ENCODE measurements at places on chromosomes 2 and 18. TPM values are rescaled to one million over a fixed set of nuclear protein-coding genes. Genes with fewer than 3 reads are reported as not detected.

GRCh38 chr2:190197143-190197720, 122.4 kb downstream of the HIBCH start:
- DNase-seq, result no peak
- H3K27me3 ChIP-seq, result no peaks in the 10 kb centered on the region
- H3K36me3 ChIP-seq, result no peaks in the 10 kb centered on the region
- no peak overlapping the region for H3K27ac ChIP-seq

GRCh38 chr2:236162031-236162845, 5.9 kb downstream of the GBX2 start:
- no peak overlapping the region for H3K27ac ChIP-seq
- no peak for DNase-seq
- no peaks in the 10 kb centered on the region for H3K36me3 ChIP-seq
- peaks cover 32% of the 10 kb centered on the region for H3K27me3 ChIP-seq

DNA sequence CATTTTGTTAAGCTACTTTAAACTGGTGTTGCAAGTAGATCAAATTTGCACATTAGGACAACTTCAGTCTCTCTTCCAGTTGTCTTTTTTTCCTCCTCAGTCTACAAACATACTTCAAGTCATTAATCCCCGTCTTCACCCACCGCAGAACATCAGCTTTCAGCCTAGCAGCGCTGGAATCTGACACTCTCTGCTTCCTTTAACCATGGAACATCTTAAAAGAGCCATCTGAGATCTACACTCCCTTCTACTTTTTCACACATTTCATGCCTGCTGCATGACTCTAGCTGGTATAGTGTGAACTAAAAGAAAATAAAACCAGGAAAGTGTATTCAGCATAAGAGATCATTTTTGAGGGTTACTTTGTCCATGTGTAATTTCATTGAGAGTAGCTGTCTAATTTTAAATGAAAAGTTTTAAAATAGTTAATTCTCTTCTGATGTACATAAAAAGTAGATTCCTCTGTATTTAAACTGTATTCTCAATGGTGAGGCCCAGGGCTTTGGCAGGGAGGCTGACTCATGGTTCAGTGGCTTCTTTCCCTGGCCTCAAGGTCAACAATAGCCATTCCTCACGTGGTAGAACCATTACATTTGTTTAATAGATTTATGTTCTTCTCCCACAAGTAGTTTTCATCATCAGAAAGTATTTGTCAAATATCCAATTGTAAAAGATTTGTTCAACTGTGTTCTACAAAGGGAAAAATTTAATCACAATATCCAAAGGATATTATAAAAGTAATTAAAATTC, 16.5 kb downstream of the SGPP2 start:
- peak; percentile 90 for DNase-seq
- no peak overlapping the region for H3K4me3 ChIP-seq
- peaks cover 5% of the 10 kb centered on the region for H3K4me1 ChIP-seq

DNA sequence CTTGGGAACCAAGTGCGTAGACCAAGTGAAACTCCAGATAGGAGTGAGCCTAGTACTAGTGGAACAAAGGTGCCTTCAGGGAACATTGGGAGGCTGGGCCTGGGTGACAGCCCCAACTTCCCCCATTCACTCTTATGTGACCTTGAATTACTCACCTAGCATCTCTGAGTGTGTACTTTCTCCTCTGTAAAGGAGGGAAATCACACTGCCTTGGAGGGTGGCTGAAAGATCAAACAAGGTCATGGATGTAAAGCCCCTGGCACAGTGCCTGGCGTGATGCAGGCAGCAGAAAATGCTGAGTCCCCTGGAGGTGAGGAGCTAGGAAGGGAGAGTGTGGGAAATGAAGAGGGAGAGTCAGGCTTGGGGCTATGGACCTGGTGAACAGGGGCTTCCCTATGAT, 45.9 kb downstream of the MARCO start:
- H3K36me3 ChIP-seq, result no peaks in the 10 kb centered on the region
- DNase-seq, result no peak
- no peaks in the 10 kb centered on the region for H3K4me1 ChIP-seq
- H3K27me3 ChIP-seq, result no peaks in the 10 kb centered on the region
- H3K4me3 ChIP-seq, result no peak overlapping the region

DNA sequence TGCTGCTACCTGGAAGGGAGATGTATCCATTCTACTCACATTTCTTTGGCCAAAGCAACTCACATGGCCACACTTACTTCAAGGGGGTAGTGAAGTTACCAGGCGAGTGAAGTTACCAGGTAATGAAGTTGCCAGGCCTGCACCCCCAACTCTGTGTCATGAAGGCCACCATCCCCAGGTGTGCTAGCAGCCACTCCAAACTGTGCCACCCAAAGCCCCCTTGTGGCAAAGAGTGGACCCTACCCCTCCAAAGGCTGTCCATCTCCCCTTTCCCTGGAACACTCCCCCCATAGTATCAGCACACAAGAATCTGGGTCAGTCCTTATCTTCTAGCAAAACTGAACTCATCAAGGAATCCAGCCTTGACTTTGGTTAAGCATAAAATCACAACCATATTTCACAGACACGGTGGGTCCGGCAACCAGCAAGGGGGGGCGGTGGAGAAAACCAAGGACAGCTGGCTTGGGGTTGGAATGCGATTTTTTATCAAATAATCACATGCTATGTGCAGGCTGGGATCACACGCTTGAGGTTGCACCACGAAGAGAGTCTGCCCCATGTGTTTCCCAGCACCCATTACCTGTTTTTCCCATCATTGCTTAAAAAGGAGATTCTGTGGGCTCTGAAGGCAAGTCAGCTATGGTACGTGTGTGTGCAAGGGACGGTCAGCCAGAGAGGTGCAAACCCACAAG, 60.9 kb downstream of the ZFP36L2 start:
- no peak for DNase-seq
- no peaks in the 10 kb centered on the region for H3K4me1 ChIP-seq
- no peak overlapping the region for H3K4me3 ChIP-seq
- H3K27ac ChIP-seq, result no peak overlapping the region
- H3K36me3 ChIP-seq, result no peaks in the 10 kb centered on the region

GRCh38 chr2:201407265-201407664, 44.0 kb downstream of the TRAK2 start:
- no peak overlapping the region for H3K27ac ChIP-seq
- peak overlapping the region; percentile 34 for H3K4me3 ChIP-seq
- DNase-seq, result no peak
- H3K36me3 ChIP-seq, result no peaks in the 10 kb centered on the region
- peaks cover 25% of the 10 kb centered on the region for H3K4me1 ChIP-seq
- no peaks in the 10 kb centered on the region for H3K27me3 ChIP-seq

GRCh38 chr2:68454719-68455118, 12.4 kb downstream of the FBXO48 start:
- H3K4me1 ChIP-seq, result no peaks in the 10 kb centered on the region
- H3K27ac ChIP-seq, result no peak overlapping the region
- no peaks in the 10 kb centered on the region for H3K36me3 ChIP-seq
- DNase-seq, result no peak

Gene FAM237A
- total RNA-seq, result not detected

All from kidney (tissue), 22 donors.